Activated CD4-positive, alpha-beta memory T cell treated with anti-CD3 and anti-CD28 coated beads, Interleukin-2, amount 10 ng/mL, durations not matched to agents 7 days and 5 days (primary cell): ENCODE measurements at places on chromosomes 1 and 21.
A peak's percentile ranks its signal among the peaks of the same experiment; 100 is the strongest.

- peak; percentile 45 for DNase-seq
Observed at GRCh38 chr1:110620250-110620615, 14.1 kb upstream of the KCNA2 start.

DNA sequence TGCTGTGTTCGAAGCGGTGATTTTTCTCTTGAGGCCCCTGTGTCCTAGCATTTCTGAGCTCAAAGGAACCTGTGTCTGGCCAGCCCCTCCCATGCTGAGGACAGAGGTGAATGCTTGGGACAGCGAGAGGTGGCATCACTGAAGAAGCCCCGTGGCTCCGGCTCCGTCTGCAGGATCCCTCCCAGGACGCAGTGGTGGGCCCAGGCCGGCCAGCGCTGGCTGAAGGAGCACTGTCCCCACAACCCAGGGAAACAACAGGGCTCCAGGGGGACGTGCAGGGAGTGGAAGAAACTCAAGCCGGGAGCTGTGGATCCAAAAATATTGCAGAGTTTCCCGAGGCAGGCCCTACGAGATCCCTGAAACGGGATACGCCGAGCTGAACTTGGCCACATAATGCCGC lies 164.0 kb upstream of the ARHGEF16 start:
- DNase-seq: no peak

- no peak for DNase-seq
Observed at GRCh38 chr1:175079338-175079737, 11.7 kb downstream of the TNN start.

DNA sequence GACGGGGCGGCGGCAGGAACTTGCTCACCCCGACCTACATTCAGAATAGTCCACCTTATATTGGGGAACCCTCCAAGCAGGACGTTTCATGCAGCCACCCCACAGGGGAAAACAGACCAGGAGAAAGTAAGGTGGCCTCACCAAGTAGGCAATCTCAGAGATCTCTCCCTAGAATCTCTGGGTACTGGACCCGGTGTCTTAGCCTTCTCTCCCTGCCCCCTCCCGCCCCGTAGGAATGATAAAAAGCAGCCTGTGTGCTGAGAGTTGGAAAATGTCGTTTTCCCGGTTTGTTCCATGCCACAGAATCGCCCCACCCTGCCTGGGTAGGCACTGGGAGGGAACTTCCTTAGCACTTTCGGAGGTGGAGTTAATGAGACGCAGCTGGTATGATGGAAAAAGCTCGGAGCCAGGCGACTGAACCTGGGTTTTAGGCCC lies 789 bp upstream of the PTPN14 start:
- no peak for DNase-seq

DNA sequence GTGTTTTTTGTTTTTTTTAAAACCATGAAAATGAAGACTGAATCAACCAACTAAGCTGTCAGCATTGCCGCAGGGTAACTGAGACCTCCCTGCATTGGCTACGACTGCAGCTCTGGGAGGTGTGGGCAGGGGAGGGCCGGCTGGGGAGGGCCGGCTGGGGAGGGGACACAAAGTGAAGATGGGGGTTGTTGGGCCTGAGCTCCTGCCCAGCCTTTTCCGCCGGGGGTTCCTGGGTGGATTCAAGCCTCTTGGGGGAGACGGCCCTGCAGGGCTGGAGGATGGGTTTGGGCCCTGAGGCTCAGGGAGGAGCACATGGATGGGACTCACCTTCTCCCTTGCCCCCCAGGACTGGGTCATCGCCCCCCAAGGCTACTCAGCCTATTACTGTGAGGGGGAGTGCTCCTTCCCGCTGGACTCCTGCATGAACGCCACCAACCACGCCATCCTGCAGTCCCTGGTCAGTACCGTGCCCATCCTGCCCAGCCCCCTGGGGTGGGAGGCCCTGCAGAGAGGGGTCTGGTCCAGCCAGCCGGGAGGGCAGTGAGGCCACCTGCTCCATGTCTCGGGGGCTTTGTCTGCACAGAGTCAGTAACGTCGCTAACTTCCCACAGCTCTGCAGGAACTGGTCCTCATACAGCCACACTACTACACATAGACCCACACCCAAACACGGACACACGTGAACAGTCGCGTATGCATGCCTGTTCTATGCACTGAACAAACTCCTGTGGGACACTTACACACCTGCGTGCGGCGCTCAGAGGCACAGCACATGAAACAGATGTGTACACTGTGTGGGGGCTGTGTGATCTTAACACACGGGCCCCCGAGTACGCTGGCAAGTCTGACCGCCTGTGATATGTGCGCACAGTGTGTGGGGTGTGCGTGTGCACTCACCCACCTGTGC lies 31.5 kb downstream of the BMP8A start:
- no peak for DNase-seq
